ENCODE measurements at places on chromosomes 7 and 10.
A peak's percentile ranks its signal among the peaks of the same experiment; 100 is the strongest.

GRCh38 chr10:131694168-131694780 is 206.5 kb upstream of the PPP2R2D start:
- no peak for DNase-seq

DNA sequence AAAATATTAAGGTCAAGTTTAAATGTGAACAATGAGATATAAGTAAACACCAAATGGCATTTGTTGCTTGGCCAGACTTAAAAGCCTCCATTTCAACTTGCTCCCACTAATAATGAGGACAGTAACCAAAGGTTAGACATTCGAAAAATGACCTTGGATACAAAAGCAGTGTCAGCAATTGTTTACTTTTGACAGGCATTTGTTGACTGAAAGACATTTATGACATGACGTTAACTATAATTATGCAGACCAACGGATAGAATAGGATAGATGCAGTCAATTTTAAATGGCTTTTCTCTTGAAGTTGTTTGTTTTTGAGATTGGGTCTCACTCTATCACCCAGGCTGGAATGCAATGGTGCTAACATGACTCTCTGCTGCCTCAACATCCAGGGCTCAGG is 6.3 kb upstream of the WNT16 start:
- no peak for DNase-seq

GRCh38 chr7:117091721-117092120 is 138.4 kb downstream of the ST7 start:
- no peak for DNase-seq

DNA sequence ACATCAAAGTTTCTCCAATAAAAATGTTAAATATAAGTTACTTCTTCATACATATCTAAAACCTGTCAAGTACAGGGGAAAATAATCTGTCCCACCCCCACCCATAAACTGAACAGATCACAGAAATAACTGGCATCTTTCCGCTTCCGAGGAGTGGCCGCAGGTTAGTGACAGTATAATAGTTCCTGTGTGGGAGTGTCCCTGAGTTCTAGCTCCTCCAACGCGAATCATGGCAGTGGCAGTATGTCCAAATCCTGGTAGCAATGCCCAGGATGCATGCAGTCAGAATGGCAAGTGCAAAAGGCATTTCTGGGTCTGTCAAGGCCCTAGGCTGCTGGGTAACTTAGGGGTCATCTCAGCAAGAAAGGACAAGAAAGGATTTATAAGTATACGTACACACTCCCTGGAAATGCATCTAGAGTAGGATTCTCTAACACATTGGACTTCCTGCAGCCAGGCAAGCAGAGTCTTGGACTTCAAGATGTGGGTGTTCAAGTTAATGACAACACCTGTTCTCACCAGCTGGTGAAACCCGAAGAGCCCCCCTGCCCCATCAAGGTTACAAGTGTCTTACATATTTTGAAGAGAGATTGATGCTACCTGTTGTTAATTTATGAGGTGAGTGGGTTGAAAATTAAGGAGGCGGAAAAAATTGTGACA is 94.4 kb upstream of the COL1A2 start:
- DNase-seq = no peak

GRCh38 chr10:133335246-133336117 is 1.2 kb downstream of the CALY start:
- peak; percentile 59 for DNase-seq

DNA sequence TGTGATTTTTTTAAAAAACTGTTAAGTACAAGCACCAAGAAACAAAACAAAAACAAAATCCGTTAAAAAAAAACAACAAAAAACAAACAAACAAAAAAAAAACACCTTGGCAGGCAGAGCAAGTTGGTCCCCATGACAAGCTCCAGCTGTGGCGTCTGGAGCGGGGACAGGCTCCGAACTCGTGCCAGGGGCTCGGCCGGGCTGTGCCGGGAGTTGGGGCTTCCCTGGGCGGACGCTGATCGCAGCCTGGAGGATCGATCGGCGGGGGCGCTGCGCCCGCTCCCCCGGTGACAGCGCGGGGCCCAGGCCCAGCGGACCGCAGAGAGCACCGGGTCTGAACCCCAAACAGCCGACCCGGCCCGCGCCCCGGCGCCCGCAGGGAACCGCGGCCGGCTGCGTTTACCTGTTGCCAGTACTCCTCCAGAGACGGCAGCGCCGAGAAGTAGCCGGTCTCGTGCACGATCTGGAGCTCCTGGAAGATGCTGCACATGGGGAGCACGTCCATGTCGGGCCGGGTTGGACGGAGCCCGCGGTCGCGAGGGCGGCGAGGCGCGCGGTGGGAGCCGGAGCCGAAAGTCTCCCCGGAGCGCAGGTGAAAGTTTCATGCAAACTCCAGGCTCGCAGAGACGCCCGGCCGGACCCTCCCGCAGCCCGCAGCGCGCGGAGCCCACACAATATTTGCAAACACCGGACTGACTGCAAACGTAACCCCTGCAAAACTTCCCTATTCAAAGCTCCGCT is at the start of gene KLF6:
TSS of gene KLF6 (minus strand) at position 700 of the 741 bp plus-strand sequence. CDS start at position 505, 195 bp downstream.
- peak; percentile 31 for DNase-seq

DNA sequence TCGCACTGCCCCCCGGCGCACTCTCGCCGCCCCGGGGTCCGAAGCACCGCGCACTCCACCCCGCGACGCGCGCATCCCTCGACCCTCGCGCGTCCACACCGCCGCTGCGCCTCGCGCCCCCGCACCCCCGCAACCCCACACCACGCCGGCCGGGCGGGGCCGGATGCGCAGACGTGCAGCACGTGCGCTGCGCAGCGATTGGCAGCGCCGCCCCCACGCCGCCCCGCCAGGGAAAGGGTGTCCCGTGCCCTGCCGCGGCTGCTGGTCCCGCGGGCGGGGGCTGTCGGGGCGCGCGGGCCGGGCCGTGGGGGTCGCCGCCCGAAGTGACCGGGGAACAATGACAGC is 53.7 kb upstream of the KDM7A start:
- DNase-seq = peak; percentile 75
